ENCODE measurements at places on chromosomes 4 and X. TPM values are rescaled to one million over a fixed set of nuclear protein-coding genes. Genes with fewer than 3 reads are reported as not detected.
A peak's percentile ranks its signal among the peaks of the same experiment; 100 is the strongest.

DNA sequence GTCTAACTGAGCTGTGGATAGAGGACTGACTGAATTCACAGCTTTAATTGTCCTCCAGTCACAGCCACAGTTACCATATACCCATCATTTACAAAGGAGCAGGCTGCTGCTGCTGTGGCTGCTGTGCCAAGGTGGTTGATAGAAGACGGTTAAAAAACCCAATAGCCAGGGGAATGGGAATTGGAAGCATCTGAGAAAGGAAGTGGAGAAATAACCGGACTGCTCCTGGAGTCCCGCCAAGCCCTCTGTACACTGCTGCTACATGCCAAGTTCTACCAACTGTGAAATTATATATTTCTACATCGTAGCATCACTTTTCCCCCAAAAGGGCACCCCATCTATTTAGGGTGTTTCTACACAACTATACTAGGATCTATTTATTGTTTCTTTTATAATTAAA, 279.7 kb upstream of the ARX start:
- no peak for DNase-seq

GRCh38 chr4:24846716-24847115, 51.3 kb downstream of the SOD3 start:
- DNase-seq: no peak

DNA sequence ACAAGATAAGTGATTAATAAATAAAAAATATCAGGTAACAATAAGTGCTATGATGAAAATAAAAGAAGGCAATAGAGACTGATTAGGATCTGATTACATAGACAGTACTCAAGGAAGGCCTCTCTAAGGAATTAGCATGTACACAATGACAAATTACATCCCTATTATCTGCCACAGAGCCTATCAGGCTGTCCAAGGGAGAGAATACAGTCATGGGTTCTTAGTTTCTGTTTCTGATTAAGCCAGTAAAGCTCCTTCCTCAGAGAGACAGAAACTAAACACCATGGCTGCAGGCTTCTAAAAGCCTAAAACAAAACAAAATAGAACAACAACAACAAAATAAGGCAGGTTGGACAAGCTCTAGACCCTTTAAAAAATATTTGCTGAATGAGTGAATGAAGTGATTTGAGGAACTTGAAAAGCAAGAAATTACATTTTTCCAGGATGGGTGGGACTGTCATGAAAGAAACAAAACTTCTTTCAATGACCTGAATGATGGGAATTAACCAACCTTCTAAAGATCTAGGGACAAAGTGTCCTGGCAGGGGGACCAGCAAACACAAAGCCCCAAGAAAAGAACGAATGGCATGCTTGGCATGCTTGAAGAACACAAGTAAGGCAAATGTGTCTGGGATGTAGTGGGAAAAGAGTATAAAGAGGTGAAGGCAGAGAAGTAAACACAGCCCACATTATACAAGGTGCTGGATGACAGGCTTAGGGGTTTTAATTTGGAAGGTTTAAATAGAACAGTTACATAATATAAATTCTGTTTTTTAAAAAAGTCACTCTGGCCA, 44.1 kb downstream of the NAA11 start:
- DNase-seq: no peak

DNA sequence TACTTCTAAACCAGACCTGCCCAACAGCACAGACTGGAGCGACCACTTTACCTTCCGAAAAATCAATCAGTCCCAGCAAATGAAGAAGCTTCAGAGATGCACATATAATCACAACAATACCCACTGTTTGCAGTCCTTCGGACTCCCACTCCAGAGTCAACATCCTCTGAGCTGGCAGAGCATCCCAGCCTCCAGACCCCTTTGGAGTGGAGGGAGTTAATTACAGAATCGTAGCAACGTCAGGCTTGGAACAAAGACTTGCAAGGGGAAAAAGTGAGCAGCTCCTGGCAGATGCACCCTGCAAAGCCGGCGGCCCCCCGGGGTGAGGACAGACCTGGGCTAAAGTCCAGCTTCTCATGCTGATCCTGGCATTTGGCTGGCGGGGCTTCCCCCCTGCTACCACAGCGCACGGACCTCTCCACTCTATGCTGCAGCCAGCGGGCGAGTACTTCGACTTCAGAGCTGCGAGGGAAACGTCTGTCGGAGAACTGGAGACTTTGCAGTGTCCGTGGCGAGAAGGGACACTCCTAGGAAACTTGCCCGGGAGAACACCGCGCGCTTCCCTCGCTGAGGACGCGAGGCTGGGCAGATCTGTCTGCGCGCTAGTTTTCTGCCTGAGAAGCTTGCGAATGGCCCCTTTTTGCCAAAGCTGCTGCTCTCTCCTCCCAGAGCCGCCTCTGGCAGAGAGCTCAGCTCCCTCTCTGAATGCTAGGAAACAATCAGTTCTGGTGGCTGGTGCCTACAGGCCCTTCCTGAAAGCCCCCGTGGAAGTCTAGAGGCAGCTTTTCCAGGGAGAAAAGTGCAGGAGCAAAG, 283.7 kb downstream of the PACRGL start:
- peak; percentile 31 for DNase-seq

GRCh38 chr4:19982556-19982955, 269.1 kb upstream of the SLIT2 start:
- DNase-seq: no peak

DNA sequence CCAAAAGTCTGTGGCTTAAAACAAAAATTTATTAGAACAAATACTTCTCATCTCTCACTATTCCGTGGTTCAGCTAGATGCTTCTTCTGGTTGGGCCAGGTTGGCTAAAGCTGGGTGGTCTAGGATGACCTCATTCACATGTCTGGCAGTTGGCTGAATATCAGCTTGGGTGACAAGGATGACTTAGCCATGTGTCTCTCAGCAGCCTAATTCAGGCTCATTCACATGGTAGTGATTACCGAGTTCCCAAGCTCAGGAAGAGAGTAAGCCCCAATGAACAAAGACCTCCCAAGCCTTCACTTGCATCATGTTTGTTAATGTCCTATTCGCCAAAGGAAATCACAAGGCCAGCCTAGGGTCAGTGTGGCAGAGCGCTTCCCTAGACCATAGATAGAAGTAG, 119.4 kb downstream of the FANCB start:
- DNase-seq: no peak

GRCh38 chrX:20740443-20740842, 473.7 kb upstream of the RPS6KA3 start:
- no peak for DNase-seq

Gene EGF
- polyA plus RNA-seq: 6.2 TPM

Gene FAM184B
- 5.4 TPM for polyA plus RNA-seq

Gene ARMCX4
- polyA plus RNA-seq: 65.9 TPM

Gene ODAPH
- not detected for polyA plus RNA-seq

Gene RGS12
- 32.0 TPM for polyA plus RNA-seq

Gene GPR34
- 5.5 TPM for polyA plus RNA-seq

All from muscle of arm (tissue), 14 donors.